ENCODE measurements at places on chromosomes 16 and 17. TPM values are rescaled to one million over a fixed set of nuclear protein-coding genes. Genes with fewer than 3 reads are reported as not detected.

The NPIPB8 gene
- total RNA-seq, result not detected

- no peak for DNase-seq
Measured at GRCh38 chr17:82444941-82445521, 5.5 kb downstream of the CYBC1 start.

DNA sequence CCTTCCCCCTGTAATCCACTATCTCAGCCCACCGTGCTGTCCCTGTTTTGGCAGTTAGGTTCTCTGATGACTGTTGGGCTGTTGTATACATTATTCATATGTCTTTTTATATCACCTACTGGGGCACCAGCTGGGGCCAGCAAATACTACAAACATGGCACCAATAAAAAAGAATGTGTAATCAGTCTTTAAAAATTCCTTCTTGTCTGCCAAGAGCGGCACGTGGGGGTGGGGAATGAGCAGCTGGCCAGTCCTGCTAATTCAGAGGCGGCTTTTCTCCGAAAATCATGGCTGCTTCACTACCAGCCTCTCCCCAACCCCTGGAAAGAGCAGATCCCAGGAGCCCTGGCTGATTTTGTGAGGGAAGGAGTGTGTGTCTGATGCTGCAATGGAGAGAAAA is 77.7 kb upstream of the EEF2KMT start:
- no peak for DNase-seq

DNA sequence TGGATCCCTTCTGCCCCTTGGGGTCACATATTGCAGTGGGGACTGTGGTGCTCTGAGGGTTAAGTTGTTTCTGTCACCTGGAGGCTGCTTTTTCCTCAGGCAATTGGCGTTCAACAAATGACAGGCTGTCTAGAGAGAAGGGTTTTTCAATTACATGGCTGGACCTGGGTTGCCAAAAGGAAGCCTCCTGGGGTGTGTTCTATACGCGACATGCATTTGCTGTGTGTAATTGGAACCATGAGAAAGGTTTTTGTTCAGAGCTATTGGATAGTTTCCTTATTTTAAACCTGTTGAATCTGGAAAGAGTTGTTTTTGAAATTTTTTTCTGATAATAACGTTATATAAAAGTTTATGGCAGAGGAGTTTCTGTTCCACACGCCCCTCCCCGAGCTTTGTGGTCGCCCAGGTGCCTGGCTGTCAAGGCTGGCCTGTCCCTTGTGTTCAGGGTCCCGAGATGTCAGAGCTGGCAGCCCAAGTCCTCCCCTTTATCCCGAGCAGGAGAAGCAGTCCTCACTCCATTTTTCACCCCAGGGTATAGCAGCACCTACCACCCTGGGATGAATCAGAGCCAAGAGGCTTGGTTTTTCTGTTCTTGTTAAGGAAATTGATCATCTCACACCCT is 26.1 kb upstream of the ZNF750 start:
- no peak for DNase-seq

- DNase-seq, result no peak
Measured at GRCh38 chr16:53007095-53007494, 45.6 kb downstream of the CHD9NB start.

- no peak for DNase-seq
Measured at GRCh38 chr17:345992-346785, 6.4 kb downstream of the RPH3AL start.

Data from omental fat pad (tissue), 4 donors.